ENCODE measurements at places on chromosomes 12 and 14.

DNA sequence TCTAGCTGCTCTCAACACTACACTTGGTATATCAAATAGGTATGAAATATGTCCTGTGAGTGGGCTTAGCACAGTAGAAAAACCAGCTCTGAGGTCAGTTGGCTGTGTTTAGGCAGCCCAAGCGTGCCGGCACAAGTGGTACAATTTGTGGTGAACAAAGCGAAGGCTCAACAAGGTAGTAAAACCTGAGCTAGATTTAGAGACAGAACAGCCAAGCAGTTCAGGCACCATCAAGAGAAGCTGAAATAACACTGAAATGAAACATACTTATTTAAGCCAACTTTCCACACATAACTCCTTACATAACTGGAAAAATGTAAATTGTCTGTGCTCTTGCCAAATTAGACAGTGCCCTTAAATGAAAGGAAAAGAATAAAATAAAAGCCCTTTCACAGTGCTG, 596.8 kb upstream of the FBXO33 start:
- DNase-seq, result no peak

DNA sequence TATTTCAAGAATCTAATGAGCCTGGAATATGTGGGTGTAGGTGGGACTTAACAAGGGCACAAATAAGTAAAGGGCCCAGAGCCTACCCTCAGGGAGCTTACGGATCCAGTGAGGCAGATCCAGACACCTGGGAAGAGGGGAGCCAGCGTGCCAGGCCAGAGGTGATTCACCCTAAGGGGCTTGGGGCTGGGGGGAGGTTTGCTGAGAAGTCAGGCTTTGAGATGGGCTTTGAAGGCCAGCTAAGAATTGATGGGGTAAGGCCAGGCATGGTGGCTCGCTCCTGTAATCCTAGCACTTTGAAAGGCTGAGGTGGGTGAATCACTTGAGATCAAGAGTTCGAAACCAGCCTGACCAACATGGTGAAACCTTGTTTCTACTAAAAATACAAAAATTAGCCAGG, 695 bp upstream of the MMP19 start:
- no peak for DNase-seq

DNA sequence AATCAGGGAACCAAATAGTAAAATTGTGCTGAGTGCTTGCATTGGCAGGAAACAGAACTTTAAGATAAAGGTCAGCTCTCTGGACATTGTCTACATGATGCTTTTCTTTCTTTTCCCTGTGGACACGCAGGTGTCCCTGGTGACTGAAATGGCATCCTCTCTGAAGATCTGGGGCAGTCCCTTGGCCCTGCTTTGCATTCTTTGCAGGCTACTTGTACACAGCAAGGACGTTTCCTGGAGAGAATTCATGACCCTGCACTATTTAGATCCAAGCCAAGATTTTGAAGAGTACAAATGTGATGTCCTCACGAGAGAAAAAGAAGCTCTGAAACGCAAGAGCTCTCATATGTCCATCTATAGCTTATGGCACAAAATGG, 11.3 kb upstream of the EDDM3A start:
- no peak for DNase-seq

GRCh38 chr12:51888316-51889215, 663 bp downstream of the ANKRD33 start:
- DNase-seq, result no peak

DNA sequence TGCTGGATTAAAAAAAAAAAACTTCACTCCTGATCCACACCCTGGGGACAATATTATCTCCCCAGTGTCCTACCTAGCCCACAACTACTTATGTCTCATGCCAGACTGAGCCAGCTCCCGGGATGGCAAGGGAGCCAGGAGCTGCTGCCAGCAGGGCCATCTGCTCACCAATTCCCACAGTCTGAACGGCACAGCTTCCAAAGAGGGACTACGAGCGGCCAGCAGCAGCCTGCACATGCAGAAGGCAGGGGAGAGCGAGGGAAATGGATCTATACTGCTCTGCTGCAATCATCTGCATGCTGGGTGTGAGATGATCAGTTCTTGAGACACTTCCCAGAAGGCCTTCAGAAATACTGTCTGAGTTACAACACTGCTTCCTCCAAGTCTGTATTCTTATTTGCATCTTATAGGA, 11.1 kb downstream of the SSH1 start:
- no peak for DNase-seq

DNA sequence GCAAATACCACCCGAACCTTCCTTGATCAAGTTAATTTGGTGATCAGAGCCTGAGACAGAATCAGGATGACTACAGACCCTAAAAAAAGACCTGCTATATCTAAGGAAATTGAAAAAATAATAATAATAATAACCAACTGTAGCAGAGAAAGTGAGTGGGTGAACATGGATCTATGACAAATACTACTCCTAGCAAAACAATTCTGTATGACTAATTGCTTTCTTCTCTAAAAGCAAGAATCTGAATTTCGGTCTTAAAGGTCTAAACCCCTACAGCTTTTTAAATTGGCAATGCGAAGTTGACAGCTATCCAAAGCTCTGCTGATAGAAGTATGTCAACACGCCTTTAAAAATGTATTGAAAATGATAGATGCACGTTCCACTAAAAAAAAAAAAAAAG, 102.2 kb downstream of the PRKAB1 start:
- DNase-seq, result no peak

- DNase-seq, result no peak
These were observed 75.2 kb downstream of the PRIMA1 start for GRCh38 chr14:93712838-93713724.

GRCh38 chr14:51053157-51053556, 41.7 kb downstream of the TRIM9 start:
- DNase-seq, result no peak

DNA sequence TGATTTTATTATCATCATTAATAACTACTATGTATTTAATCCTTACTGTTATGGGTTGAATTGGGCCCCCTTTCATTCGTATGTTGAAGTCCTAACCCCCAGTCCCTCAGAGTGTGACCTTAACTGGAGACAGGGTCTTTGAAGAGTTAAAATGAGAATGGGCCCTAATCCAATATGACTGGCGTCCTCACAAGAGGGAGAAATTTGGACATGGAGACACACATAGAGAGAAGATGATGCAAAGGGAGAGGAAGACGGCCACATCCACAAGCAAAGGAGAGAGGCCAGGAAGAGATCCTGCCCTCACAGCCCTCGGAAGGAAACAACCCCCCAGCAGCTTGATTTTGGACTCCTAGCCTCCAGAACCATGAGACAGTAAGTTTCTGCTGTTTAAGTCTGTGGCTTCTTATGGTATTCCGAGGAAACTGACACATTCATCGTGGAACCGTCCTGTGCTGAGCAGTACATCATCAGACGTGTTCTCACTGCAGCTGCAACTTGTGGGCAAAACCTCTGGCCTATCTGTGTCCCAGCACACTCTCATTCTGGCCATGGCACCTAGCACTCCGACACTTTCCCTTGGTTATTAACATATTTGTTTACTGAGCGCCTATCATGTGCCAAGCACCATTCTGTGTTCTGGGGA, 127.6 kb downstream of the SLC38A6 start:
- no peak for DNase-seq

- DNase-seq, result no peak
These were observed 40.7 kb downstream of the NKX2-1 start for GRCh38 chr14:36479344-36479743.

DNA sequence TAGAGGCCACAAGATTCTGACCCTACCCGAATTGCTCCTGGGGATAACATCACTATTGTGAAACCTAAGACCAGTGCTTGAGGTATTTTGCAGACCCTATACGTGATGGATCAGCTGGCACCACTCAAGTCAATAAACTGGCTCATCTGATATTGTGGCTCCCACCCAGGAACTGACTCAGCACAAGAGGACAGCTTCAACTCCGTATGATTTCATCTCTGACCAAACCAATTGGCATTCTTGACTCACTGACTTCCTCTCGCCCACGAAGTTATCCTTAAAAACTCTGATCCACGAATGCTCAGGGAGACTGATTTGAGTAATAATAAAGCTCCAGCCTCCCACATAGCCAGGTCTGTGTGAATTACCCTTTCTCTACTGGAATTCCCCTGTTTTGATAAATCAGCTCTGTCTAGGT, 1036.1 kb upstream of the TMEM132C start:
- DNase-seq, result no peak

- DNase-seq, result no peak
These were observed 276.5 kb upstream of the AMIGO2 start for GRCh38 chr12:47356129-47356700.

GRCh38 chr14:35355981-35356841, 48.3 kb downstream of the NFKBIA start:
- DNase-seq, result no peak

- no peak for DNase-seq
These were observed 19.0 kb downstream of the FAM181A start for GRCh38 chr14:93946104-93946503.

GRCh38 chr12:107320033-107320928, 226.9 kb upstream of the CRY1 start:
- DNase-seq, result no peak

GRCh38 chr12:14260011-14260993, 105.2 kb upstream of the ATF7IP start:
- DNase-seq, result peak; percentile 53

DNA sequence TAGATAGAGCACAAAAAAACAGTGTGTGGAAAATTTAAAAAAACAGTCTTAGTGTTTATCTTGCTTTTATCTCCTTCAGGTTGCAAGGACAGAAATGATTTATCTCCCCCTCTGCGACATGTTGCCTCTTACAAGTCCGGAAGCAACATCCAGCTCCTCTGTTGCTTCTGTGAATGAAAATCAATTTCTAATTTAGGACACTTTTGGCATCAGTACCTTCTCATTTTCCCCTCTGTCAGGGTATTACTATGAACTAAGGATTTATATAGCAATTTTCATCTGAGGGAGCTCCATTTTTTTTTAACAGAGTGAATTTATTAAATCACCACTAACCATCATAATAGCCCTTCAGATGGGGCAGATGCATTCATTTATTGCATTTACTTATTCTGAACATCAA, 116.6 kb upstream of the PLXNC1 start:
- no peak for DNase-seq

DNA sequence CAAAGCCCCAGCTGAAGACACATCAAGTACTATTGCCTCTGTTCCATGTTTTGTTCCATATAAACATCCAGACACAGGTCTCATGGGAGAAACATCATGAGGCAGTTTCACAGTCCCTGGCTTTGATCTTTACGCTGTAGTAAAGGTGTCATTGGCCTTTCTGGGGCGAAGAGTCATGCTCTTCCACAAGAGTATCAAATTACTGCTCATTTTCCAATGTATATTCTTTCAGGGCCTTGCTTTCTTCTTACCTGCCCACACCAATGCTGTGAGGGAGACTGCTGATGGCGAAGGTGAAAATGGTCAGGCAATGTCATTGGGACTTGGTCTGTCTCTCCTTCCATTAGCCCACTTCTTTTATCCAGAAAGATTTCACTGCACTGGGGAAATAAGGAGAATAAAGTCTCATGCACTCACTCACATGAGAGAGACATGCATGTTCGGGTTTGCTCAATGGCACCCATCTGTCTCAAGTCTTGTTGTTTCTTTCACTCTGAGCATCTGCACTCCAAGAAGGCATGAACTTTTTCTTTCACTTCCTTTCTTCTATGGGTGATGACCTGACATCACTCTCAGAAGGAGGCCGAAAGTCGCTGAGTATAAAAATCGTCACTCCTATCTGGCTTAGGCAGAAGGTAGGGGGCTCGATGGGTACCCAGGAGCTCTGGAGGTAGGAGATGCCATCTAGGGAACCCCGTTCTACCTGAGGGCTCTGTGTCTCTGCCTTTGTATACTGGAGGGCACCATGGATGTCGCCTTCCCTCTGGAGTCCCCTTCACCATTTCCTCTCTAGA, 1.3 kb upstream of the JDP2 start:
- no peak for DNase-seq

DNA sequence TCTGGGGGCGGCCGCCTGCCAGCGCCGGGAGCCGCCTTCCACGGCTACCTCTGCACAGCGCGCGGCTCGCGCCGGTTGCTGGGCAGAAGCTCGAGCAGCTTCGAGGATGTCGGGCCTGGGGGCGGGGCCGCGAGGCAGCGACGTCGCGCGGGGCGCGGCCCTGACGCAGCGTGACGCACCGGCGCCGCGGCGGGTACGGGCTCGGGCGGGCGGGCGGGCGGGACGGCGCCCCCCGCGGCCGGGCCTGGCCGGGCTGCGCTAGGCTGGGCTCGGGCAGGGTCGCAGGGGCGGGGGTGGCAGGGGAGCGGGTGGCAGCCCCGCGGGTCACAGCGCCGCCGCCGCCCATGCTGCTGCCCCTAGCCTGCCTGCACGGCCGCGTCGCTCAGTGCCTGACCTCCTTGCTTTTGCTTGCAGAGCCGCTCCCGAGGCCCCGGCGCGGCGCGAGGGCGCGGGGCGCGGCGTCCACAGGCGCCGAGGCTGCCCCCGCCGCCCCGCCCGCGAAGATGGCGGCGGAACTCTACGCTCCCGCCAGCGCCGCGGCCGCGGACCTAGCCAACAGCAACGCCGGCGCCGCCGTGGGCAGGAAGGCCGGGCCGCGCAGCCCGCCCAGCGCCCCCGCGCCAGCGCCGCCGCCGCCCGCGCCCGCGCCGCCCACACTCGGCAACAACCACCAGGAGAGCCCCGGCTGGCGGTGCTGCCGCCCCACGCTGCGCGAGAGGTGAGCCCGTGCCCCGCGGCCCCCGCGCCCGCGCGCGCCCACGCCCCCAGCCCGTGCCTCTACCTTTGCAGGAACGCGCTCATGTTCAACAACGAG, at the start of gene BTBD6:
TSS of gene BTBD6 (plus strand) at position 166 of the 814 bp plus-strand sequence. CDS start at position 345, 179 bp downstream.
- peak; percentile 38 for DNase-seq

DNA sequence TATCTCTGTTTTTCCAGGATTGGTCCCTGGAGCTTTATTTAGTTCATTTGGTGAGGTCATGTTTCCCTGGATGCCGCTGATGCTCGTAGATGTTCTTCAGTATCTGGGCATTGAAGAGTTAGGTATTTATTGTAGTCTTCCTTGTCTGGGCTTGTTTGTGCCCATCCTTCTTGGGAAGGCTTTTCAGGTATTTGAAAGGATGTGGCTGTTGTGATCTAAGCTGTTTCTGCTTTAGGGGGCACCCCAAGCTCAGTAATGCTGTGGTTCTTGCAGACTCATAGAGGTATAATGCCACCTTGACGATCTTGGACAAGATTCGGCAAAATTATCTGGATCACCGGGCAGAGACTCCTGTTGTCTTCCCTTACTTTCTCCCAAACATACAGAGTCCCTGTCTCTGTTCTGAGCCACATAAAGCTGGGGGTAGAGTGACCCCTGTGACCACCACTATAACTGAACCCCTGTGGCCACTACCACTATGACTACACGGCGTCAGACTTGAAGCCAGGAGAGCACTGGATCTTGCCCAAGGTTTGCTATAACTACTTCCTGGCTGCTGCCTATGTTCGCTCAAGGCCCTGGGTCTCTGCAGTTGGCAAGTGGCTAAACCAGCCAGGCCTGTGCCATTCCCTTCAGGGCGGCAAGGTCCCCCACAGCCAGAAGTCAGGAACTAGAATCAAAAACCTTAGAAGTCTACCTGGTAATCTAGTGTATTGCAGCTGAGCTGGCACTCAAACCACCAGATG, 40.9 kb downstream of the FGD4 start:
- no peak for DNase-seq

- no peak for DNase-seq
These were observed 60.5 kb downstream of the PRKAB1 start for GRCh38 chr12:119728444-119728745.

- no peak for DNase-seq
These were observed 91.5 kb upstream of the PTGDR start for GRCh38 chr14:52175982-52176502.

Measured in NCI-H2081 treated with DMSO at 0.1 percent for 48 hours (cell line).